ENCODE measurements at places on chromosomes 6 and 20.

- DNase-seq: no peak
These were observed 2.0 kb downstream of the CLIC1 start for GRCh38 chr6:31734247-31734820.

- DNase-seq: no peak
These were observed 596.1 kb downstream of the QKI start for GRCh38 chr6:164010441-164011103.

DNA sequence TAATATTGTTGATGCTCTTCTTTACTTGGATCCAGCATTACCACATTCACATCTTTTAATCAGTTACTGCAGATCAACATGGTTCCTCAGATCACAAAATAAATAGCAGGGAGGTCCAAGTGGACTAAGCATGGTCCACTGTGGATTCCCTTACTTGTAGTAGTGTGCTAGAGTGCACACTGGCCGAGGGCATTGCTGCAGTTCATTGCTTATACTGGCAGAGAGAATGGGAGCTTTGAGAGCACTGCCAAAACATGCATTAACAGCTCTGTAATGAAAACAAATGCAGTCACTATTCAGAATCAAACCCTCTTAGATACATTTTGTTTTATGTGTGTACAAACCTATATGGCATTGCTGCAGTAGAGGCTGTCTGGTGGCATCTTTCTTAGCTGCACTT, 471.5 kb downstream of the CD109 start:
- DNase-seq: no peak

DNA sequence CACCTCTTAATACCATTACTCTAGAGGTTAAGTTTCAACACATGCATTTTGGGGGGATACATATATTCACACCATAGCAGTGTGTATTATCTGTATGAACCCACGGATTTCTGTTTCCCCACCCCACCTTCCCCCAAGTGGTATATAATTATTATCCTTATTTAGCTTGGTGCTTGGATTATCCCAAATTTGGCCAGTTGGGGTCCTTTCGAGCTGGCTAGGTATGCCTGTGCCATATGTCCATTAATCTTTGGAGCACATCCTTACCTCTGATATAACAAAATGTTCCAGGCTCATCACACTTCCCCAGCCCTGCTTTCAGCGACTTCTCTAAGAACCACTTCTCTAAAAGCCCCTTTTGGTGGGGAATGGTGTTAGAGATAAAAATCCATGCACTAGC, 118.7 kb upstream of the MLIP start:
- no peak for DNase-seq

DNA sequence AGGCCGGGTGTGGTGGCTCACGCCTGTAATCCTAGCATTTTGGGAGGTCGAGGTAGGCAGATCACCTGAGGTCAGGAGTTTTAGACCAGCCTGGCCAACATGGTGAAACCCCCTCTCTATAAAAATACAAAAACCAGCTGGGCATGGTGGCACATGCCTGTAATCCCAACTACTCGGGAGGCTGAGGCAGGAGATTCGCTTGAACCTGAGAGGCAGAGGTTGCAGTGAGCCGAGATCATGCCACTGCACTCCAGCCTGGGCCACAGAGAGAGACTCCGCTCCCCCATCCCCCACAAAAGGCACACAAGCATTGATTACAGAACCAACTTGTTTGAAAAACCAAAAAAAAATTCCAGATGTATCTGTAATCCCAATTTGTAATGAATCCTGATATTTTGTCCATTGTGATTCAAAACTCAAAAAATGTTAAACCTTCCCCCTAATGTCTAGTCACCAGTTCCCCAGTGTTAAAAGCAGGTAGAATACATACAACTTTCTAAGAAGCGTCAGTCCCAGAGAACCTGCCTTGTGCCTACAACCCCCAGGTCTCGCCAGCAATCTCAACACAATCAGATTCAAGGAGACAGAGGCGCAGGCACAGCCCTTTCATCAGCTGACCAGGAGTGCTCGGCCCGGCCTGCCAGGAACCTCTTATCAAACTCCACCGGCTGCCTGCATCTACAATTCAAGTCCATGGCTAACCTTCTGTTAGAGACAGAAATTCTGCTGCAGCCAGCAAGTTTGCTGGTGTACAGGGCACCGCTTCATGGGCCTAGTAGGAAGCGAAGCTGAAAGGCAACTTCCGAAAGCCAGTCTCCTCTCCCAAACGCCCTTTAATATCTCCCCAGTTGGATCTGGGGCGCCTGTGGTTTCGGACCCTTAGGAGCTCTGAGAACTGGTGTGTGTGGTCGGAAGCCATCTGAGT, 2.1 kb downstream of the EZR start:
- DNase-seq: no peak

- DNase-seq: no peak
These were observed 402.1 kb downstream of the EPHA7 start for GRCh38 chr6:93017213-93017612.

DNA sequence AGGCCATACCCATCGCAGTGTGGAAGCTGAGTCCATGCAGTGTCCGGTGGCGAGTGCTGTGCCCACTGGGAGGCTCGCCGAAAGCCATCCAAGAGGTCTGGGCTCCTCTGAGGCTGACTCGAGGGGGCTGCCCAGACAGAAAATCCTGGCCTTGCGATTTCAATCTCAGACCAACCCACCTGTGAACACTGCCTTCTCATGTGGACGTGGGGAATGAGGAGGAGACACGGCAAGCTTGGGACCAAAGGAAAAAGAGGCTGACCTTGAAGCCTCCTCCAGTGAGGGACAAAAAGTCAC, 157.2 kb upstream of the AFDN start:
- DNase-seq: no peak

GRCh38 chr6:42315991-42316970, 98.6 kb upstream of the MRPS10 start:
- no peak for DNase-seq

- no peak for DNase-seq
These were observed 63.8 kb upstream of the ATXN1 start for GRCh38 chr6:16824845-16825685.

GRCh38 chr6:41335943-41336342, 535 bp downstream of the NCR2 start:
- no peak for DNase-seq

- DNase-seq: no peak
These were observed at the start of gene ID4 for GRCh38 chr6:19836799-19837510. Gene ID4, plus strand, starts transcription at chr6:19837370. Its CDS starts 385 bp downstream, at chr6:19837755.

GRCh38 chr20:41145821-41146620, 8.7 kb downstream of the PLCG1 start:
- DNase-seq: no peak

- no peak for DNase-seq
These were observed 236.1 kb downstream of the COL12A1 start for GRCh38 chr6:74969591-74970267.

- no peak for DNase-seq
These were observed 206.1 kb upstream of the PRDM1 start for GRCh38 chr6:105880030-105880492.

DNA sequence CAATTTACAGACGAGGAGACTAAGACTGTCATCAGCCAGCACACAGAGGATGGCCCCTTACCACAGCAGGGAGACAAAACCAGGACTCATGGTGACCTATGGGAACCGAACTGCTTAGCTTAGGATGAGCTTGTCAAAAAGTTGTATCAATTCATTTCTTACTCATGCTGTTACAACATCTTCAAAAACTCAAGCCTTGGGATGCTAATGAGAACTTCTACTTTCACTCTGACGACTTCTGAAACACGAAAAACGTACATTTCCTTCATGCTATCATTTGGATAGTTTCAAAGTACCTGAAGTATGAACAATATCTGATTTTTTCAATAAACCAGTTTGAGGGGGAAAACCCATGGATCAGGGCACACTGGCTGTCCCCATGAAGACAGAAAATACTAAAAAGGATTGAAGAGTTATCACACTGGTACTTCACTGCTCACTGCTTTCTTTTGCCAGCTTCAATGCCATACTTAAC, 31.9 kb downstream of the HIVEP2 start:
- no peak for DNase-seq

DNA sequence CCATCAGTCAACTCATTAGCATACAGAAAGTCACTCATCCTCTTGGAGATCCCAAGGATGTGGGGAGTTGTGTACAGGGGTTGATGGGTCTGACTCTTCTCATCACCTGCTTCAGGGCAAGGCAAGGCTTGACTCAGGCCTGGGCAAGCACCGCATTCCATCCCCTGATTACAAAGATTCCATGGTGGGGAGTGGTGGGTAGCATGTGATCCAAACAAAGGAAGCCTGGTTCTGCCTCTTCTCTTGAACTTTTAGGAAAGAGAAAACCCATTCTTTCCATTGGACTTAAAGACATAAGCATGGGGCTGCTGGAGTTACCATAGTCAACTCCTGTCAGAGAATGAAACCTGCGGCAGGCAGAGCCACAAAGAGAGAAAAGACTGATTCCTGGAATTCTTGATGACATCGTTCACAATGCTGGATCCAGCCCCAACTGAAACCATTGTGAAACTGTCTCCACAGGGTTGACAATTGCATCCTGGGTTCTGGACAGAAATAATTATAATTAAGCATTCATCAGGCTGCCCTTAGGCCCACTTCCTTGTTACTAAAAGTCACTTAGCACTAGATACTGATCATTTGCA, 235.8 kb upstream of the KCNG1 start:
- DNase-seq: no peak

DNA sequence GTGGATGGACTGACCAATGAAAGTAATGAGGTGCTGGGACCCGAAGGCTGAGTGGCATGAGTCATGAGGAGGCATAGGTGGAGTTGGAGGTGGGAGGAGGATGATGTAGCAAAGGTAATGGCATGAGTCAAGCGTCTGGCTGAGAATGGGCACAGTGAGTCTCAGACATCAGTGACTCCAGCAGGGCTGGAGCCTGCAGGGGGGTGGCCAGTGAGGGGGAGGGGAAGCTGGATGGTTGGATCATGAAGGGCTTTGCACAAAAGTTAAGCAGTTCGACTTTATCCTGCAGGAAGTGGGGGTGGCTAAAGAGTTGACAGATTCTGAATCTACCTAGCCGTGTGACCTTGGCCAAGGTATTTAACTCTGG, 99.0 kb upstream of the IYD start:
- DNase-seq: no peak

GRCh38 chr20:44656448-44656847, 4.9 kb upstream of the ADA start:
- DNase-seq: no peak

DNA sequence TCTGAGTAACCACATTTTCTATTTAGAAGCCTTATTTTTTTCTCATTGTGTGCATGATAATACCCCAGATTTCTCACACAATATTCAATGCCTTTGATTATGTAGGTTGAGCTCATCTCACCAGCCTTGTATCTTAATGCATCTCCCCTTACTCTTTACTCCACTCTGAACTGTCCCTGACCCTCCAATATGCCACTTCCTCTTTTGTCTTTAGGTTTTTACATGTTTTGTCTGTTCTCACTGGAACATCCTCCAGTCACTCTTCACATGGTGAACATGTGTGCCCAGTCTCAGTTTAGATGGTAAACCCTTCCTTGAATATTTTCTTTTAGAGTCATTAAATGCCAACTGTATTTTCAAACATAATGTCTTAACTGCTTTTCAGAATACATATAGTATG, 392.9 kb upstream of the IMPG1 start:
- DNase-seq: no peak

- DNase-seq: no peak
These were observed 180.6 kb upstream of the CCN2 start for GRCh38 chr6:132131758-132132157.

DNA sequence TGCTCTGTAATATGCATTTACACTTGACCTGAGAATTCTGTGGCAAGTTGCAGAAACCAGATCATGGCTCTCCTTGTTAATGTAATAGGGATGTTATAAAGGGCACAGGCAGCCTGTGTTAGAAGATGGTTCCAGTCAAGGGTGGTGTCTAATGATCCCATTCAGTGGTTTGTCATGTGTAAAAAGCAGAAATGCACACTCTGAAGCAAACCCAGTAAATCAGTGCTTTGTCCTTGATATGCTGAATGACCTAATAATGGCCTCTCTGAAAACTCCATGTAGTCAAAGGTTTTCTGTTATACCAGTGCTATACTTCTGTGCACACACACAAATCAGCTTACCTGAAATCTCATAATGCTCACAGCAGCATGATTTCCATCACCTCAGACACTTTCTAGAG, 66.2 kb downstream of the SOBP start:
- no peak for DNase-seq

DNA sequence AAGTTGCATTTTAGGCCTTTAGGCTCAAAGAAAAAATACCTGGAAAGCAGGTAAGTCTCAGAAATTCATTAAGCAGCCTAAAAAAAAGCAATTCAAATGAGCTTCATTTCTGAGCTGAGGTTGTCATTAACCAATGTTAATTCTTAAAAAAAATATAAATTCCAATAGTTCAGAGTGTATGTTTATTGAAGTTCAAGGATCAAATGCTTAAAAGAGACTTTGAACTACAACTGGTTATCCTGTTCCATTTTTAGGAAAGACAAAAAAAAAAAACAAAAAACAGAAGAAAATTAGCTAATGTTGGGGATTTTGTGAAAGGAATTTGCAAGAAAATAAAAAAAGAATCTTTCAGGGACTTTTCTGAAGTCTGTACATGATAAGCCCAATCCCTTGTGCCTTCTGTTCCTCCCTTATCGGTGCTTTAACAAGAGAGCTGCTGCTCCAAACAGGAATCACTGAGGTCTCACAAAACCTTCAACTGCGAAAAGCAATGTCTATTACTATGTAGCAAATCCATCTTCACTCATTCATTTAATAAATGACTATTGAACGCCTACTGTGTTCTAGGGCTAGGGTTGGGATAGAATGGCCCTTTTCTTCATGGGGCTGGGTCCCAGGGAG, 90.3 kb downstream of the FOXF2 start:
- no peak for DNase-seq

- no peak for DNase-seq
These were observed 167.5 kb downstream of the CD83 start for GRCh38 chr6:14284969-14285590.

- no peak for DNase-seq
These were observed 26.3 kb upstream of the NNAT start for GRCh38 chr20:37494796-37495195.

GRCh38 chr6:14597090-14597489, 479.5 kb downstream of the CD83 start:
- DNase-seq: no peak

- DNase-seq: no peak
These were observed 9.8 kb upstream of the TASP1 start for GRCh38 chr20:13648291-13649228.

- DNase-seq: no peak
These were observed 207.2 kb upstream of the SSTR4 start for GRCh38 chr20:22827916-22828315.

- no peak for DNase-seq
These were observed 25.7 kb downstream of the TTI1 start for GRCh38 chr20:38007526-38007925.

GRCh38 chr6:87197547-87197946, 42.2 kb downstream of the ZNF292 start:
- DNase-seq: no peak

DNA sequence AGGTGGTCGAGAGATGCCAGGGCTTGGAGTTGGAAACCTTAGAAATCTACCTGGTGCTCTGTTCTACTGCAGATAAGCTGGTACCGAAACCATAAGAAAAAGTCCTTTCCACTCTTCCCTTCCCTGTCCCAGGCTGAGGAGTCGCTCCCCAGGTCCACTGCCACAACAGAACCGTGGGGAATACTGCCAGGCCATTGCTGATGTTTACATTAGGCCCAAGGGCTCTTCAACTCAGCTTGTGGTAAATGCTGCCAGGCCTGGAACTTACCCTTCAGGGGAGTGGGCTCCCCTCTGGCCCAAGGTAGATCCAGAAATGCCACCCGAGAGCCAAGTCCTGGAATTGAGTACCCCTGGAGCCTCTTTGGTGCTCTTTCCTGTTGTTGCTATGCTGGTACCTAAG, 388.4 kb downstream of the ESR1 start:
- DNase-seq: no peak

All from stimulated activated CD4-positive, alpha-beta T cell treated with anti-CD3 and anti-CD28 coated beads, Interleukin-4, amount 100 ng/mL, for 48 hours (primary cell).